ENCODE measurements at places on chromosomes 7 and 10.

DNA sequence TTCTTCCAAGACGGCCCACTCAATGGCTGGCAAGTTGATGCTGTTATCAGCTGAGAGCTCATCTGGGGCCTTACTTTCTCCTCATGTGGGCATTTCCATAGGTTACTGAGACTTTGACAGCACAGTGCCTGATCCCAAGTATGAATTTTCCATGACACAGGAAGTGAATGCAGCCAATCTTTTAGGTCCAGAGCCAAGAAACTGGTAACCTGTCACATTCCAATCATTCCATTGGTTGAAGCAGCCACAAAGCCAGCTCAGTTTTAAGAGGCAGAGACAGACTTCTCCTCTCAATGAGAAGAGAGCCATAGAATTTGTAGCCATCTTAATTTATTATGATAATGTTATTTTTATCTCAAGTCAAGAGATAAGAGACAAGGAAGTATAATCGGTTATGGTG is 775.5 kb downstream of the CNTNAP2 start:
- no peak for DNase-seq

GRCh38 chr10:8051109-8051821 is 3.2 kb upstream of the GATA3 start:
- no peak for DNase-seq

GRCh38 chr7:134954197-134955082 is 31.9 kb upstream of the AGBL3 start:
- no peak for DNase-seq

- DNase-seq, result peak; percentile 37
Observed at GRCh38 chr7:151408839-151409666, 785 bp downstream of the WDR86 start.

GRCh38 chr7:43394441-43395130 is 188.3 kb upstream of the STK17A start:
- no peak for DNase-seq

DNA sequence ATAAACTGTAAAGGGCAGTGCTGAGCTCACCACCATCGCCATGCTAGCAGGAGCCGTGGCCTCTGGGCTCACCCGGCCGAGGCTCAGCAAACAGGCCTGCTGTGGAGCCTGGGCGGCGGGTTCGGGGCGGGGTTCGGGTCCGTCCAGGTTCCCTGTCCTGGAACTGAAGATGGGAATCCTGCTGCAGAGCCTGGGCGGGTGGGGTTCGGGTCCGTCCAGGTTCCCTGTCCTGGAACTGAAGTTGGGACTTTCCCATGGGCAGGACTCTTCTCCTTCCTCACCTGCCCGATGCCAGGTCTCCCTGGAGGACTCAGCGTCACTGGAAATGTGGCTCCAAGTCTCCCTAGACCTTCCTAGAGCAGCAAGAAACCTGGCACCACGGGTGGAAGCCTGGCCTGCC is 36.6 kb downstream of the EN2 start:
- no peak for DNase-seq

DNA sequence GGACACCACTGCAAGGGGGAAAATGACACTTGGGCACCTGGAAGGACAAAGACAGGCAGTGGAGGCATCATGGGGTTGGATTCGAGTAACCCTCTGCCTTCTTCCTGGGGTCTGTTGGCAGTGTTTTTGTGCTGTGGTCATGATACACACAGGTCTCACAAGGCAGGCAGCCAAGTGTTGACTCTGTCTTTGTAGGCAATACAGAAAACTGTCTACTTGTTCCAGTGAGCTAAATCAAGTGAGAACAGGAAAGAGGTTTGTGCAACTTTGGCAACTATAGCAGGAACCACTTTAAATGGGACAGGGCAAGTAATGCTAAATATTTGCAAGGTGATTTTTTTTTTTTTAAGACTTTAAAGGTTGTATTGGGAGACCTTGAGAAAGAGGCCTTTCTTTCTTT is 578.6 kb upstream of the GALNT17 start:
- DNase-seq, result no peak

GRCh38 chr7:157930926-157931466 is 594.2 kb downstream of the DNAJB6 start:
- DNase-seq, result no peak

DNA sequence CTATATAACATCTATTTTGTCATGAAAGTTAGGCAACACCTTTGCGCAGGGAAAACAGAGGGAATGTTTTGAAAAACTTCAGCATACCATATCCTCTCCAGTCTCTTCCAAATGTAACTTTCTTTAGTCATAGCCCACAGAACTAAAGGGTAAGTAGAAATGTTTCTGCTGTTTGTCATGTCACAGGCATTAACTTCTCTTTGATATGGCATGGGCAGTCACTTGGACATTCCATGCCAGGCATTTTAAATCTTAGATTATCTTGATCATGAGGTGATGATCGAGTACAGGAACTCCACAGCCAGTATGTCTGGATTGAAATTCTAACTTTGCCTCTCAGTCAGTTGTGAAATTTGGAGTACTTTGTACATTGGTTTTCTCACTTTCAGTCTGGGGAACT is 27.5 kb upstream of the ETV1 start:
- no peak for DNase-seq

GRCh38 chr7:50660040-50660829 is 95.0 kb upstream of the DDC start:
- DNase-seq, result no peak

All from left hindlimb (tissue), 1 donor.